ENCODE measurements at places on chromosomes 7 and 10.

GRCh38 chr10:124032971-124033886, 60.2 kb downstream of the CHST15 start:
- no peak for DNase-seq
- peaks cover 12% of the 10 kb centered on the region for H3K4me1 ChIP-seq

DNA sequence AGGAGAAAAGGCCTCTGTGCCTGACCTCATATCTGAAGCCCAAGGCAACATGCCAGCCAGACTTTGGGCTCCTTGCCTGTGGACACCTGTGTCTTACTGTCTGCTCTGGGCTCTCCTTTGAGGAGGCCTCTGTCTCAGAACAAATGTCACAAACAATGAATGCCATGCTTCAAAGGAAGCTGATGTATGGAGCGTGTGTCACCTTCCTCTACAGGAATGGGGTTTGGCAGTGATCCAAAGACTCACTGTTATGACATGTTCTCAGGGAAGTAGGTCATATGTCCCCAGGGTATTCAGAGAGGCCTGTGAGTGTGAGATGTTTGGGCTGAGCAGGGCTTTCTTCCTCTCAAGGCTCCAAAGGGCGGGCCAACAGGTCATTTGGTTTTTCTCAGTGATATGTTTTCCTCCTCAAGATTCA, 38.4 kb downstream of the PTPRE start:
- H3K27me3 ChIP-seq = peaks cover 3% of the 10 kb centered on the region
- H3K36me3 ChIP-seq = no peaks in the 10 kb centered on the region
- no peak overlapping the region for H3K4me3 ChIP-seq
- DNase-seq = peak; percentile 70
- H3K4me1 ChIP-seq = peaks cover 17% of the 10 kb centered on the region

GRCh38 chr10:121375172-121375571, 223.1 kb downstream of the FGFR2 start:
- H3K4me1 ChIP-seq = no peaks in the 10 kb centered on the region
- no peak for DNase-seq
- no peak overlapping the region for H3K27ac ChIP-seq

GRCh38 chr7:147298611-147299043, 1182.0 kb downstream of the CNTNAP2 start:
- H3K27me3 ChIP-seq = no peaks in the 10 kb centered on the region
- H3K4me1 ChIP-seq = no peaks in the 10 kb centered on the region
- no peak for DNase-seq
- no peak overlapping the region for H3K4me3 ChIP-seq

GRCh38 chr10:11610826-11611247, 613 bp downstream of the USP6NL start:
- H3K27me3 ChIP-seq = no peaks in the 10 kb centered on the region
- H3K4me1 ChIP-seq = peaks cover 38% of the 10 kb centered on the region
- H3K4me3 ChIP-seq = peak overlapping the region; percentile 41
- peak overlapping the region; percentile 62 for H3K27ac ChIP-seq

DNA sequence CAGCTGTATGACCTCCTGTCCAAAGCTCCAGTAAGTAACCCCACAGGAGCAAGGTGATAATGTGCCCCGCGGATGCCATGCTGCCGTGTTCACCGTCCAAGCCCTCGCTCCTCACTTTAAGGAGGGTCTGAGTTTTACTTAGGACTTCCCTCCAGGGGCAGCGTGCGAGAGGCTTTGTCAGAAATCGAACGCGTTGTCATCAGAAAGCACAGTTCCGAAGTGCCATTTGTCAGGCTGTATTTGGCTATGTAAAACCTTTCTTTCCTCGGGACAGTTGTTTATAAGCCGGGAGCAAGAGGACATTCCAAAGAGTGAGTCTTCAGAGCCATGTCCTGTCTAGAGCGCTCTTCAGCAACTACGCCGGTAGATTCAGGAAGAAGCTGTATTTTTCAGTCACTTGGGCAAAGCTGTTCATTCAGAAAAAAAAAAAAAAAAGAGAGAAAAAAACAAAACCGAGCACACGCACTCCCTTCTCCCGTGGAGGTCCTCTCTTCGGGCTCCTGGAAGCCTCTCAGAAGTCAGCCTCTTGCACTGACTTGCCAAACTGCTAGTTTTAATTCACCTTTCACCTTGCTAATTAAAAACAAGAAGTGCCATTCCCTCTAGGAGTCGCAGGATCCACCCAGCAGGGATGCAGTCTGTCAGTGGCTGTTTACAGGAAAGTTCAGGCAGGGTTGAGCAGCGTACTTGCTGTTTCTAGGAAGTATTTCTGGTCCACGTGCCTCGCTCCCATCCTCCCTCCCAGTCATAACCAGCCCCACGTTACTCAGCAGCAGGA, at the start of gene SEMA3E:
SEMA3E (minus strand) TSS at position 676 of the 778 bp plus-strand sequence.
- H3K4me1 ChIP-seq = no peaks in the 10 kb centered on the region
- no peaks in the 10 kb centered on the region for H3K36me3 ChIP-seq
- no peak within 1 kb of the TSS for H3K27ac ChIP-seq
- H3K27me3 ChIP-seq = no peaks in the 10 kb centered on the region
- DNase-seq = no peak
- H3K4me3 ChIP-seq = no peak within 1 kb of the TSS

GRCh38 chr7:70159121-70159520, 560.8 kb downstream of the AUTS2 start:
- no peaks in the 10 kb centered on the region for H3K36me3 ChIP-seq
- no peak overlapping the region for H3K27ac ChIP-seq
- H3K4me3 ChIP-seq = no peak overlapping the region
- H3K27me3 ChIP-seq = no peaks in the 10 kb centered on the region
- no peaks in the 10 kb centered on the region for H3K4me1 ChIP-seq
- no peak for DNase-seq

- H3K4me1 ChIP-seq = peaks cover 8% of the 10 kb centered on the region
- peak; percentile 43 for DNase-seq
- no peak overlapping the region for H3K27ac ChIP-seq
- no peaks in the 10 kb centered on the region for H3K36me3 ChIP-seq
- H3K4me3 ChIP-seq = no peak overlapping the region
- no peaks in the 10 kb centered on the region for H3K27me3 ChIP-seq
Measured at GRCh38 chr10:119602241-119603095, 5.7 kb upstream of the TIAL1 start.

- no peaks in the 10 kb centered on the region for H3K27me3 ChIP-seq
- H3K36me3 ChIP-seq = no peaks in the 10 kb centered on the region
- no peaks in the 10 kb centered on the region for H3K4me1 ChIP-seq
- no peak overlapping the region for H3K27ac ChIP-seq
- H3K4me3 ChIP-seq = no peak overlapping the region
Measured at GRCh38 chr10:119006451-119007210, 22.9 kb upstream of the NANOS1 start.

DNA sequence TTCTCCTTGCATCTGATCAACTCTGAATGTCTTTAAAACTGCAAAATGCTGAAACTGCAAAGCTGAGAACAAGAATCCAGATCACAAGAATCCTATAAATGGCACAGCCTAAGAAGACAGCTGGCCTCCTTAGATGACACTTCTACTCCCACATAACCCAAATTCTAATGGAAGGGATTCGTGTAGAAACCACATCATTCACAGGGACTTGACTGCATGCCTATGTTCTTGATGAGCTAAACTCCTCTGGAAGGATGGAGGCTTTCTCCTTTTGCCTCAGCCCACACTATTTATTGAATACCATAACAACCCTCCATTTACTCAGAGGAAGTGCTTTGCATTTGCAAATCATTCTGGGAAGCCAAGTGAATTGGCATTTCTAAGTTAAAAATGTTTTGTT, 252.5 kb upstream of the VWC2 start:
- H3K36me3 ChIP-seq = no peaks in the 10 kb centered on the region
- no peak overlapping the region for H3K4me3 ChIP-seq
- H3K4me1 ChIP-seq = no peaks in the 10 kb centered on the region
- H3K27ac ChIP-seq = no peak overlapping the region
- no peak for DNase-seq
- H3K27me3 ChIP-seq = no peaks in the 10 kb centered on the region

- no peaks in the 10 kb centered on the region for H3K36me3 ChIP-seq
- no peak for DNase-seq
- H3K4me1 ChIP-seq = no peaks in the 10 kb centered on the region
- no peak overlapping the region for H3K27ac ChIP-seq
Measured at GRCh38 chr7:154837622-154838021, 165.3 kb downstream of the PAXIP1 start.

DNA sequence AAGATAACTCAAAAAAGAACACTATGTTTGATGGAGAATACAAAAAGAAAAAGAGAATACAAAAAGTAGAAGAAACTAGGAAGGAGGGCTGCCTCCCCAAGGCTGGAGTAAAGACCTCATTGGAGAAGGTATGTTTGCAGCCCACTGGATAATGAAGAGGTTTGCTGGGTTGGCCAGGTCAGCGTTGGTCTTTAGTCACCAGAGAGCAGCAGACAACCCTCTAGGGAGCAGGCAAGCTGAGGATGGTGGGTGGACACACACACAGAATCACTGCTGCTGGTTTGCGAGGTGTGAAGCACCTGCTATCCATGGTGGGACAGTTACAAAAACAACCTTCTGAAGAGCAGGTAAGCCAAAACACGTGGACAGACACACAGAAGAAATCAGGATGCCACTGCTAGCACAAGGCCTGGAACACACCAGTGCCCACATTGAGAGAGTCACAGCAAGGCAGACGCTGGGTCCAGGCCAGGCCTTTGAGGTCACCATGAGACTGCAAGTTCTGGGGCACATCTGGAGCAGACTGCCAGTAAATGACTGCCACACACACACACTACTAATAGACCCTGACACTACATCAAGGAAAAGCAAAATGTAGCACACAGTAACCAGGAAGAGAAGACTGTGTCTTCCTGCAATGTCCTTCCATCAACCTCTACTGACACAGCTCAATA, 43.0 kb downstream of the MTERF1 start:
- H3K4me3 ChIP-seq = no peak overlapping the region
- no peak for DNase-seq
- H3K36me3 ChIP-seq = no peaks in the 10 kb centered on the region
- H3K27ac ChIP-seq = no peak overlapping the region

DNA sequence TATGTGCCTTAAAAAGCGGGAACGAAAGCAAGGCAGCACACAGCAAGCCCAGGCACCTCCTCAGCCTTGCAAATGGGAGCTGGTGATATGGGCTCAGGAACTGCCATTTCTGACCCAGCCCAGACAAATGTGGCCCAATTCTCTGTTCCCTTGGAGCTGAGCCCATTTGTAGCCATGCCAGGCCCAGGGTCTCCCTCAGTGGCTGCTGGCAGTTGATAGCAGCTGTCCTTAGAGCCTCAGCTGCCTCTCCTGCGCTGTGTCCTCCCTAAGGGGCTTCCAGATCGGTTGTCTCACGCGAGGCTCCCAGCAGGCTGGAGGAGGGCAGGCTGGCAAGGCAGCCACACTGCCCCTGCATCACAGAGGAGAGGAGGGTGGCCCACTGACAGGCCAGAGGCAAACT, 275.8 kb downstream of the KCNMA1 start:
- no peak overlapping the region for H3K4me3 ChIP-seq
- H3K4me1 ChIP-seq = no peaks in the 10 kb centered on the region
- DNase-seq = no peak
- H3K27me3 ChIP-seq = no peaks in the 10 kb centered on the region

GRCh38 chr10:103111918-103112877, 80.9 kb downstream of the NT5C2 start:
- DNase-seq = no peak
- no peaks in the 10 kb centered on the region for H3K4me1 ChIP-seq
- H3K4me3 ChIP-seq = no peak overlapping the region
- H3K27me3 ChIP-seq = no peaks in the 10 kb centered on the region

- peak overlapping the region; percentile 69 for H3K4me3 ChIP-seq
- DNase-seq = no peak
- H3K4me1 ChIP-seq = peaks cover 31% of the 10 kb centered on the region
Measured at GRCh38 chr10:112184052-112184371, 447 bp upstream of the GPAM start.

DNA sequence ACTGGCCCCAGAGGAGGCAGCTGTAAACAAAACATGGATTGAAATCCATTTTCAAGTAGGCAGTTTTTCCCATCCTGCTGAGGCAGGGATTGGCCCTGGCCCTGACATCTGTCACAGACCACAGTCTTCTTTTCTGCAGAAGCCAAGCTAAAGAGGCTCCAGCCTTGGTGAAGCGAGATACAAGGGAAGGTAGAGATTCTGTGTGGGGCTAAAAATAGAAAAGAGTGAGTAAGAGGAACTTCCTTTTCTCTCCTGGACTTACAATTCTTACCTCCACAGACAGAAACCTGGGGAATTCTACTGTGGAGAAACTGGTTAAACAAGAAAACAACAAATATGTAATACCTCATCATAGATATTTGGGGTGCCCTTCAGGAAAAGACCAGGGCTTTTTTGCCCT, 624.8 kb upstream of the FZD8 start:
- H3K4me3 ChIP-seq = no peak overlapping the region
- H3K4me1 ChIP-seq = no peaks in the 10 kb centered on the region
- H3K36me3 ChIP-seq = no peaks in the 10 kb centered on the region
- no peaks in the 10 kb centered on the region for H3K27me3 ChIP-seq
- H3K27ac ChIP-seq = no peak overlapping the region

DNA sequence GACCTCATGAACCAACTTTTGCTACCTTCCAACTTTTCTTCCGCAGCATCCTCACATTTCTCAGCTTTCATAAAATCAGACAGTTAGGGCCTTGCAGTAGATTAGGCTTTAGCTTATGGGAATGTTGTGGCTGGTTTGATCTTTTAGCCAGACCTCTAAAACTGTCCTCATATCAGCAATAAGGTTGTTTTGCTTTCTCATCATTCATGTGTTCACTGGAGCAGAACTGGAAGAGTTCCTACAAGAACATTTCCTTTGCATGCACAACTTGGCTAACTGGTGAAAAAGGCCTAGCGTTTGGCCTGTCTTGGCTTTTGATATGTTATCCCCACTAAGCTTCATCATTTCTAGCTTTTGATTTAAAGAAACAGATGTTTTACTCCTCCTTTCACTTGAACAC, 130.0 kb upstream of the LRRTM3 start:
- no peaks in the 10 kb centered on the region for H3K4me1 ChIP-seq
- no peaks in the 10 kb centered on the region for H3K27me3 ChIP-seq
- no peaks in the 10 kb centered on the region for H3K36me3 ChIP-seq
- H3K27ac ChIP-seq = no peak overlapping the region
- DNase-seq = no peak

GRCh38 chr7:142636751-142637150, 112.5 kb upstream of the PRSS1 start:
- no peaks in the 10 kb centered on the region for H3K4me1 ChIP-seq
- H3K36me3 ChIP-seq = no peaks in the 10 kb centered on the region
- no peak overlapping the region for H3K27ac ChIP-seq
- no peak overlapping the region for H3K4me3 ChIP-seq
- no peaks in the 10 kb centered on the region for H3K27me3 ChIP-seq

DNA sequence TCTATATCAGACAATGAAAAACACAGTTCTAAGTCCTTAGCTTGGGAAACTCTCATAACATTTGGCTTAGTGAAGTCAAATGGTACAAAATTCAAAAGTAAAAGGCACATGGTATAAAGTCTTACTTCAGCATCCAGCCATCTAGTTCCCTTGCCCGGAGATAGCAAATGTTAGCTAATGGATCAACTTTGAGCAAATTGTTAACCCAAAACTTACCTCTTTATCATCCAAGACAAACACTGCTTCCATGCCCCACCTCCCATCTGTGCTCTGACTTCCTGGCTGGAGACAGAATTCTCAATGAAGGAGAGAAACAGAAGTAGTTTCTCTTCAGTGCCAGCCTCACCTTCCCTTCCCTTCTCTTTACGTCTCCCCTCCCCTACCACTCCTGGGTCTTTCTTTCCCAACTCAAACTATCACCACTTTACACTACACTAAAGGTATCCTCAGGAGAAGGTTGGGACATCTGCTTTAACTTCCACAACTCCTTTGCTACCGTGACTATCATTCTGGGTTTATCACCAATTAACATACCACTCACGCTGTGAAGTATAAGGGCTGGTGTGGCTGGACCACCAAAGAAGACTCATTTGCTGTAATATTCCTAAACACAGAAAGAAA, 21.2 kb upstream of the ZNRF2 start:
- no peak for DNase-seq
- H3K27ac ChIP-seq = no peak overlapping the region
- no peaks in the 10 kb centered on the region for H3K36me3 ChIP-seq
- H3K4me3 ChIP-seq = no peak overlapping the region
- H3K27me3 ChIP-seq = no peaks in the 10 kb centered on the region

Measured in DND-41 (cell line).